ENCODE measurements at places on chromosomes 2 and 18.

DNA sequence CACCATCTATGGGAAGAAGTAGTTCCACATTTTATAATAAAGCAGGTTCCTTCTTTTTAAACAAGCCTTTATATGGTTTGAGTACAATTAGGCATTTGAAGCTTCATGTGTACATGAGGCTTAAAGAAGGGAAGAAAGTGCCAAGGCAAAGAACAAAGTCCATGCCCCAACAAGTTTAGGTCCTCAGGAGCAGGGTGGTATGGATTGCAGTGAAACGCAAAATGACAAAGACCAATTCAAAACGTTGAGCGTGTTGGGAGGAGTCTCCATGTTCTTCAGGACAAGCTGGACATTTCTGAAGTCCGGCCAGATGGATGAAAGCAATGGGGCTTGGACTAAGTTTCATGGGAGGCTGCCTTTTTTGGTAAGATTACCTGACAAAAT, 78.8 kb upstream of the FZD5 start:
- no peak for DNase-seq

GRCh38 chr2:43360137-43360536, 133.7 kb upstream of the ZFP36L2 start:
- no peak for DNase-seq

- DNase-seq: no peak
Measured at GRCh38 chr2:28976584-28976983, 4.5 kb upstream of the TOGARAM2 start.

GRCh38 chr2:207616185-207616584, 9.0 kb downstream of the METTL21A start:
- no peak for DNase-seq

DNA sequence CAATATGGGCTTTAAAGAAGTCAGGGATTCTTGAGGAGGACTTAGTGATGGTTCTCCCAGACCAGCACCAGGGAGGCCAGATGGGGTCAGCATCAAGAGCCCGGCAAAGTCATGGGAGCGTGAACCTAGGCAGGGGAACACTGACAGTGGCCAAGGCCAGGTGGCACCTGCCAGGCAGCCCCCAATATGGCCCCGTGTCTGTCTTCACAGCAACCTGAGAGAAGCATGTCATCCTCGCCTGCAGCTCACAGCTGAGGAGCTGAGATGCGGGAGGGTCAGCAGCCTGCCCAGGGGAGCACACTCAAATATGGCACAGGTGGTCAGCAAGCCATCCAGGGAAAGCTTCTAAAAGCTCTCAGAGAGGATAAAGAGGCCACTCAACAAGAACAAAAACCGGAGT, 105.7 kb upstream of the GPC1 start:
- no peak for DNase-seq

All from stimulated activated CD4-positive, alpha-beta T cell treated with anti-CD3 and anti-CD28 coated beads, TNF-alpha, amount 100 ng/mL, for 24 hours (primary cell).